Stimulated activated CD4-positive, alpha-beta T cell treated with anti-CD3 and anti-CD28 coated beads, TNF-alpha, amount 100 ng/mL, for 1 hour (primary cell): ENCODE measurements at places on chromosomes 11 and 22.
A peak's percentile ranks its signal among the peaks of the same experiment; 100 is the strongest.

GRCh38 chr11:107719073-107719472 lies 7.2 kb upstream of the SLN start:
- no peak for DNase-seq

DNA sequence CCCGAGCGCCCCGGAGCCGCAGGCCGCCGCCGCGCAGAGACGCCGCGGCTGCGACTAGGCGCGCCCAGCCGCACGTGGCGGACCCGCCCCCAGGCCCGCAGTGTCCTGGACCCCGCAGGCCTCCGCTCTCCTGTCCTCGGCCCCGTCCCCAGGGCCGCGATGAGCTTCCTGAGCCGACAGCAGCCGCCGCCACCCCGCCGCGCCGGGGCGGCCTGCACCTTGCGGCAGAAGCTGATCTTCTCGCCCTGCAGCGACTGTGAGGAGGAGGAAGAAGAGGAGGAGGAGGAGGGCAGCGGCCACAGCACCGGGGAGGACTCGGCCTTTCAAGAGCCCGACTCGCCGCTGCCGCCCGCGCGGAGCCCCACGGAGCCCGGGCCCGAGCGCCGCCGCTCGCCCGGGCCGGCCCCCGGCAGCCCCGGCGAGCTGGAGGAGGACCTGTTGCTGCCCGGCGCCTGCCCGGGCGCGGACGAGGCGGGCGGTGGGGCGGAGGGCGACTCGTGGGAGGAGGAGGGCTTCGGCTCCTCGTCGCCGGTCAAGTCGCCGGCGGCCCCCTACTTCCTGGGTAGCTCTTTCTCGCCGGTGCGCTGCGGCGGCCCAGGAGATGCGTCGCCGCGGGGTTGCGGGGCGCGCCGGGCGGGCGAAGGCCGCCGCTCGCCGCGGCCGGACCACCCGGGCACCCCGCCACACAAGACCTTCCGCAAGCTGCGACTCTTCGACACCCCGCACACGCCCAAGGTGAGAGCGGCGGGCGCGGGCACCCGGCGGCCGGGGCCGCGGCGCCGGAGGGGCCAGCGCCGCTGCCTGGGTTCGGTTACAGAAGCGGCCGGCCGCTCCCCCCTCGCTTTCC lies 528 bp downstream of the WEE1 start:
- peak; percentile 23 for DNase-seq

GRCh38 chr11:3052109-3052479 lies 5.1 kb downstream of the CARS1 start:
- DNase-seq = no peak

DNA sequence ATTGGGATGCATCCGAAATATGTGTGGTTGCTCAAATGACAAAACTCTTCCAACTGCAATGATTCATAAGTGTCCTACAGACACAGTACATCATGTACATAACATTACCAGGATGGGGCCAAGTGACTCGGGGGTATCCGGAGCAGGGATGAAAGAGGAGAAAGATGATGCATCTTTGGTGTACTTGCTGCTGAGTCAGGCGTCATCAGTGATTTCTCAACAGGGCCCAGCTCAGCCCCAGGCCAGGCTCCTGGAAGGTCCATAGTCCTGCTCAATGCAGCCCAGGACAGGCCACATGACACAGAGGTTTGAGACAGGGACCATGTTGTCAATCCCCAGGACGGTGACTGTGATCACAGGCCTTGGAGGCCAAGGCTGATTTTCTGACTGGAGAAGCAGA lies 59.3 kb downstream of the GGTLC2 start:
- DNase-seq = no peak

DNA sequence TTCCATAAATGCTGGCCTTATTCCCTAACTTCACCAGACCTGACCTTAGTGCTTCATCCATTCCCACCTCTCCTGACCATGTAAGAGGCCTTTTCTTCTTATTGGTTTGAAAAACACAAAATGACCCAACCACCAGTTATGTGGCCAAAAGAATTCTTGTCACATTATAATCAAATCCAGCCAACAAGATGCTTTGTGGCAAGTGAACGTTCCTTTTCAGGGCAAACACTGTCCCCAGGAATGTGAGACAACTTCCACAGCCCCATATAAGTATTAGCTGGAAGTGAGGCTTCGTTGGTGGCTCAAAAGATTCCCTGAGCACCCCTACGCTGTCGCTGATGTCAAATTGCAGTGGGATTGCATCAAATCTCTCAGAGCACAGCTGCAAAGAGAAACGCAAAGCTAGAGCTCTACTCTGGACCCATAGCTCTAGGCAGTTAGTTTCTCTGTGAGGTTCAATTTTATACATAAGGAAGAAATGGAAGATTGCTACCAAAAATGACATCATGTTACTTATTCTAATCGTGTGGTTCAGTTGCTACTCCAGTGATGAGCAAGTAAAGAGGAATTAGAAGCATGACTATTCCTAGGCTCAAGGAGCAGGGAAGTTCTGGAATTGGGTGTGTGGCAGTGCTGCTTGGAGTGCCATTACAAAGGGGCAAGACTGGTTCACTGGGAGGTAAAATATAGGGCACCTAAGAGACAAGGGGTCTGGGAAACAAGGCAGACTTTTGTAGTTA lies 26.1 kb downstream of the GLYATL1 start:
- DNase-seq = no peak

- no peak for DNase-seq
Measured at GRCh38 chr11:11243590-11244469, 109.2 kb downstream of the CSNK2A3 start.

DNA sequence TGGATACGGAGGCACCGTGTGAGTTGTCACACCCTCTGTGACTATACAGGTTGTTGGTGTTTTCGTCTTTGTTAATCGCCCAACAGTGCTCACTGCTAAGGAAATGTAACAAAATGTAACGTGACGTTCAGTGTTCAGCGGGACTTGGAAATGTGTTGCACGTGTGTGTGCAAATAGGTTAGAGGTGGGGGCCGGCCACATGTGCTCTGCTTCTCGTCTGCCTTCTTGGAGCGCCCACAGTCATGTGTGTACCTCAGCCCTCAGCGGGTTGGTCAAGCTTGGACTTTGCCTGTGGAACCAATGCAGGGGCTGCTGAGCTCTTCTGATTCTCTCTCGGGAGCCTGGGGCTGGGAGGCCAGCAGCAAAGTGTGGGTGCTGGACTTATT lies 7.4 kb upstream of the SMIM38 start:
- DNase-seq = no peak

DNA sequence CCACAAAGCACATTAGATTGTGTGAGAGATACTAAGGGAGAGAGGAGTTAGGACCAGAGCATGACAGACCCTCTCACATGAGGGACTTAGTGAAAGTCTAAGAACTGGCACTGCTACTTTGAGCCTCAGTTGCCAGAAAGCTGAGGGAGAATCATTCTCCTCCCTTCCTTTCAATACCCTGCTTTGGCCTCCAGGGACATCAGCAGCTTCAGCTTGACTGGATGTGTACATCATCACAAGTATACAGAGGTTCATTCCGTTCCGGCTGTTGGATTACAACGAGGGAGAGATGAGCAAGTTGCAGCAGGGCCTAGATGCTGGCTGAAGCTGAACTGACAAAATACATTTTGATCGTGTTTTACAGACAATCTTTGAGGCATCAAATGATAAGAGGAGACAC lies 15.7 kb upstream of the ANO5 start:
- no peak for DNase-seq

DNA sequence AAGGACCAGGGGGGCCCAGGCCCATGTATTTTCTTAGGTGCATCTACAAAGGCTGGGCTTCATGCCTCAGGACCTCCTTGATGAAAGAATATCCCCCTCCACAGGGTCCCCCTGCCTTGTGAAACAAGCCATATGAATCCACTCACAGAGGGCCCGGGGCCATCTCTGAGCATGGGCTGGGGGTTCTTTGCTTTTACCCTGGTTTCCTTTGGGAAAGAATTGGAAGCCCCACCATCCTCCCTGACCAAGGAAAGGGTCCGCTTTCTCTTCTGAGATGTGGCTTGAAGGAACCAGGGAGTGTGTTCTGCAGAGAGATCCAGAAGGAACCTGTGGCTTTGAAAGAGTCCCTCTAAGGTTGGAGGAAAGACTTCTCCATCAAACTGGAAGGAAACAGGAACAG lies 9.2 kb upstream of the ANO1 start:
- no peak for DNase-seq

- DNase-seq = no peak
Measured at GRCh38 chr22:28883657-28883916, 215 bp downstream of the ZNRF3 start.

- no peak for DNase-seq
Measured at GRCh38 chr11:7204778-7205177, 46.9 kb upstream of the SYT9 start.

GRCh38 chr11:13338019-13338426 lies 60.4 kb downstream of the BMAL1 start:
- no peak for DNase-seq

GRCh38 chr22:29053048-29053702 lies 8.5 kb downstream of the C22orf31 start:
- DNase-seq = no peak

- no peak for DNase-seq
Measured at GRCh38 chr22:28963362-28963761, 80.0 kb downstream of the ZNRF3 start.

- no peak for DNase-seq
Measured at GRCh38 chr22:38042488-38042790, 14.8 kb upstream of the PICK1 start.

DNA sequence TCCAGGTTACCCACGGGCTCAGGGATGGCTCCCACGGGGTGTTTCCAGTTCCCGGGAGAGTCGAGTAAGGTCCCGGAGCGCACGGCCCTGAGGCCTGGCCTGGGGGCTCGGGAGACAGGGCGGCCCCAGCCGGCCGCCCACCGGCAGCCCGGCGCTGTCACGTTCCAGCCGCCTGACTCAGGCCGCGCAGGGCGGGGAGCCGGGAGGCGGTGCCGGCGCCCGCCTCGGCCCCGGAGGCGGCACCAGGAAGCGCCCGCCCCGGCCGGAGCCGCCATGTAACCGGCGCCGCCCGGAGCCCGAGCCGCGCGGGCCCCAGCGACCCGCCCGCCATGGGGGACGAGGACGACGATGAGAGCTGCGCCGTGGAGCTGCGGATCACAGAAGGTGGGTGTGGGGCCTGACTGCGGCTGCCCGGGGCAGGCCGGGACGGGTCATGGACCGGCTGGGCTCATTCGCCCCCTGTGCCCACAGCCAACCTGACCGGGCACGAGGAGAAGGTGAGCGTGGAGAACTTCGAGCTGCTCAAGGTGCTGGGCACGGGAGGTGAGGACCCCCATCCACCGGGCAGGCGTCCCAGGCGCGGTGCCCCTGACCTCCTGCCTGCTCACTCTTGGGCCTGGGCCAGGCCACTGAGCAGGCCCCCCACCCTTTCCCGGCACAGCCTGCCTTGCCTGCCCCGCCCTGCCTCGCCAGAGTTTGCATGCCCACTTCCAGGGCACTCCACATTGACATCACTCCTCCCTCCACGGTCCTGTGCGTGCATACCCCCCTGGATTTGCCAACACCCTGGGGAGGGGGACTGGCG lies at the start of gene RPS6KA4:
Gene RPS6KA4 (plus strand): TSS at position 256 of the 805 bp plus-strand sequence. CDS start 74 bp downstream, at position 330.
- peak; percentile 43 for DNase-seq

- no peak for DNase-seq
Measured at GRCh38 chr11:95121698-95122097, 32.1 kb downstream of the ENDOD1 start.

- no peak for DNase-seq
Measured at GRCh38 chr11:111093061-111093460, 152.5 kb upstream of the POU2AF2 start.

DNA sequence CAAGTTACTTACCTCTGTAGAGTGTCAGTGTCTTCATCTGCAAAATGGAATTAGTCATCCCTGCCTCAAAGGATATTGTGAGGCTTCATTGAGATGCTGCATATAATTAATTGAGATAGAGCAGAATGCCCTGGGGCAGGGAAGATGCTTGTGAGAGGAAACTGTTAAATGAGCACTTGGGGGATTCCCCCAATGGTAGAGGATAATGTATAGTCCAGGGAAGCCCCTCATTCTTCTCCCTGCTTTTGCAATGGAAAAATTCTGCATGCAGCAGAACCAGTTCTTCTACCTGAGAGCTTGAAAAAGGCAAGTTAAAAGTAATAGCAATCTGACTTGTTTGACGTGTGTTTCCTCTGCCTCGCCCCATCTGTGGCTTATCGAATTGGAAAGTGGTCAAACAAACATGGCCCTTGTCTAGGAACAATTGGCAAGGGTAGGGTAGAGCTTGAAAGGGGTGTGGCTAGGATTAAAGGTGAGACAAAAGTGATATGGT lies 90.9 kb downstream of the NAV2 start:
- no peak for DNase-seq
